ENCODE measurements at places on chromosomes 16 and 17.

GRCh38 chr17:13953841-13954240 lies 115.5 kb upstream of the COX10 start:
- DNase-seq, result no peak

- no peak for DNase-seq
Measured at GRCh38 chr16:52526116-52526828, 20.7 kb downstream of the TOX3 start.

GRCh38 chr16:68013440-68013839 lies 2.3 kb downstream of the DPEP2NB start:
- no peak for DNase-seq

- DNase-seq, result no peak
Measured at GRCh38 chr17:81437191-81437651, 42.0 kb downstream of the BAHCC1 start.

DNA sequence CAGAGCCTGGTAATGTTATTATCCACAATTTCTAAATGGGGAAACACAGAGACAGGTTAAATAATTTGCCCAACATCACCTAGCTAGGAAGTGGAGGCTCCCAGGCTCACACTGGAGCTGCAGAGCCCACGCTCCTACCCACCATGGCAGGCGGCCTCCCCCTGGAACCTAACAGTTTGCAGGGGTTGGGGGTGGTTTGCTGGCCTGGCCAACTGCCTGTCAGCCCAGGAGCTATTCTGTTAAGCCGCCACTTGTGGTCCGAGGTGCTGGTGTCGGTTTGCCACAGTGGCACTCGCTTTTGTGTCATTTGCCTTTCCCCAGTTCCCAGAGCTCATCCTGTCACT lies 3.6 kb downstream of the PRCD start:
- no peak for DNase-seq

DNA sequence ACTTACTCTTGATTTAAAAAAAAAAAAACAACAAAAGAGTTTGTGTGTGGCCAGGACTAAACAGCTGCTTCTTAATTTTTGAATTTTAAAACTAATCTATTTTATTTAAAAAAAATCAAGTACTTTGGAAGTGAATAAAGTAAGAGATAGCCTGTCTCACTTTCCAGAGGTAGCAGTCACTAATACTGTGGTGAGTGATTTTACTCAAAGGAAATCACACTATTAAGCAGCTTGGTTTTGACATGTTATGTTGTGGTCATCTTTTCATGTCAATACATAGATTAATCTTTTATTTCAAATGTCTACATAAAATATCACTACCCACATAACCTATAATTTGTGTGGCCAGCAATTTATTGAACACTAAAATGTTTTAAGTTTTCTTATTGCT lies 102.2 kb upstream of the HLF start:
- no peak for DNase-seq

All from right cardiac atrium (tissue), 5 donors.